Keratinocyte (primary cell): ENCODE measurements at places on chromosomes 11 and 22.
A peak's percentile ranks its signal among the peaks of the same experiment; 100 is the strongest.

DNA sequence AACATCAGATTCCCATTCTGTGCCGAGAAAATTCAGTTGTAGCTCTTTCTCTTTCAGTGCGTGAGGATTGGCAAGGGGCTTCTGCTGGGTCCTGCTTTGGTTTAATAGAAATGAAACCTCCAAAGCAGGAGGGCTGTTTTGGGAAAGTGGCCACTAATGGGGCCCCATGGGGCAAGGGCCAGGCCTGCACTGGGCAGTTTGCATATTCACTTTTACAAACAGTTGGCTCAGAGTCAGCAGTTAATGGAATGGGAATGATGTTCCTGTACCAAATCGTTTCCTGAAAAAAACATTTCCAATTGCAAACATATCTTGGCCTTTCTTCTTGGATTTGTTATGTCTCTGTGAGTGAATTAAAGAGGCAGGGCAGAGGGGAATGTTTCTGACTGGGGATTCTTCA, 92.1 kb downstream of the PARVA start:
- H3K4me3 ChIP-seq = no peak overlapping the region
- peaks cover 3% of the 10 kb centered on the region for H3K36me3 ChIP-seq
- H3K27me3 ChIP-seq = no peaks in the 10 kb centered on the region
- no peak for DNase-seq
- no peaks in the 10 kb centered on the region for H3K4me1 ChIP-seq

- H3K4me1 ChIP-seq = no peaks in the 10 kb centered on the region
- no peak overlapping the region for H3K27ac ChIP-seq
- no peak for DNase-seq
- no peaks in the 10 kb centered on the region for H3K36me3 ChIP-seq
These were observed 94.3 kb downstream of the ZNF280B start for GRCh38 chr22:22414266-22414665.

- H3K4me3 ChIP-seq = no peak overlapping the region
- no peak overlapping the region for H3K27ac ChIP-seq
- no peak for DNase-seq
- peaks cover 25% of the 10 kb centered on the region for H3K27me3 ChIP-seq
- no peaks in the 10 kb centered on the region for H3K36me3 ChIP-seq
These were observed 104.3 kb downstream of the ST3GAL4 start for GRCh38 chr11:126459691-126460281.

DNA sequence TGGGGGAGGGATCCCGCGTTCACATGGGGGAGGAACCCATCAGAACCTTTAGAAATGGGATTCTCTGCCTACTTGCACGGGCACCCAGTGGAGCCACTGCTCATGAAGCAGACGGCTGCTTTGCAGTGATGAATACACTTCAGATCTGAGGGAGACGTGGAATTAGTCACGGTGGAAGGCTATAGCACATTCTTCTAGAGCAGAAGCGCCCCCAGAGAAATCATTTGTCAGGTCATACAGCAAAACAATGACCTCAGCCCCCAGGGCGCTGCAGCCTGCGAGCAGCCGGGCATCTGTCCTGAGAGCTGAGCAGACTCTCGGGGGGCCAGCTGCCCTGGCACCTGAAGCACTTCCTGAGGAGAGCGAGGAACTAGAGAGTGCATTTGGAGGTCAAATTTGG, 12.7 kb downstream of the TP53AIP1 start:
- H3K4me1 ChIP-seq = no peaks in the 10 kb centered on the region
- no peaks in the 10 kb centered on the region for H3K36me3 ChIP-seq
- no peak overlapping the region for H3K4me3 ChIP-seq
- no peak for DNase-seq
- no peak overlapping the region for H3K27ac ChIP-seq
- H3K27me3 ChIP-seq = peaks cover 8% of the 10 kb centered on the region

GRCh38 chr22:41810022-41810421, 9.5 kb downstream of the CCDC134 start:
- H3K27ac ChIP-seq = no peak overlapping the region
- H3K36me3 ChIP-seq = peaks cover 5% of the 10 kb centered on the region
- no peak for DNase-seq
- no peak overlapping the region for H3K4me3 ChIP-seq
- no peaks in the 10 kb centered on the region for H3K27me3 ChIP-seq

- no peak overlapping the region for H3K27ac ChIP-seq
- no peaks in the 10 kb centered on the region for H3K27me3 ChIP-seq
- no peaks in the 10 kb centered on the region for H3K4me1 ChIP-seq
- H3K36me3 ChIP-seq = no peaks in the 10 kb centered on the region
These were observed 687.8 kb downstream of the FAM181B start for GRCh38 chr11:82045748-82046457.

GRCh38 chr22:34579519-34579918, 486.4 kb upstream of the ISX start:
- no peaks in the 10 kb centered on the region for H3K27me3 ChIP-seq
- H3K4me3 ChIP-seq = no peak overlapping the region
- no peaks in the 10 kb centered on the region for H3K36me3 ChIP-seq
- DNase-seq = no peak

- H3K4me1 ChIP-seq = peaks cover 17% of the 10 kb centered on the region
- no peak for DNase-seq
- H3K4me3 ChIP-seq = peak overlapping the region; percentile 22
- H3K27me3 ChIP-seq = peaks cover 58% of the 10 kb centered on the region
These were observed 4.3 kb upstream of the LMO1 start for GRCh38 chr11:8267831-8268529.

DNA sequence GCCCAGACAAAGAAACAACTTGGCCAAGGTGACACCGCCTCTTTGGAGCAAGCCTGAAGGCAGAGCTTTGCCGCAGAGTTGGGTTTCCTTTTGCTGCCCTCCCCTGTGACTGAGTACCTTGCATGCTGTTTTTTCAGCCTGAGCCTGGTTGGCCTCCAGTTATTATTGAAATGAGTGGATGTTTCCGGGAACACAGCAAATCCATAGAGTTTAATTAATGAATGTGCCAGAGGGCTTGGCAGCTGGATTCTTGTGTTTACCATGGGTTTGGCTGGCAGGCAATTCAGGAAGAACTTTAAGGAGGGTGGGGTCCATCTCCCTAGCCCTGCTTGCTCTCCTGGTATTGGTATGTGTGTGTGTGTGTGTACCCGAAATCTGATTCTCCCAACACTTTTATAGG, 65.6 kb upstream of the CRYBB3 start:
- H3K27me3 ChIP-seq = no peaks in the 10 kb centered on the region
- no peaks in the 10 kb centered on the region for H3K36me3 ChIP-seq
- no peak overlapping the region for H3K4me3 ChIP-seq
- DNase-seq = no peak
- peaks cover 13% of the 10 kb centered on the region for H3K4me1 ChIP-seq

- H3K36me3 ChIP-seq = no peaks in the 10 kb centered on the region
- peaks cover 10% of the 10 kb centered on the region for H3K4me1 ChIP-seq
- no peaks in the 10 kb centered on the region for H3K27me3 ChIP-seq
- DNase-seq = no peak
- no peak overlapping the region for H3K27ac ChIP-seq
These were observed 11.4 kb downstream of the IGSF9B start for GRCh38 chr11:133945087-133945974.

- no peak overlapping the region for H3K4me3 ChIP-seq
- H3K27ac ChIP-seq = no peak overlapping the region
- no peaks in the 10 kb centered on the region for H3K27me3 ChIP-seq
- DNase-seq = no peak
- H3K4me1 ChIP-seq = no peaks in the 10 kb centered on the region
These were observed 420.6 kb upstream of the CNTN5 start for GRCh38 chr11:98600103-98600502.

- no peak overlapping the region for H3K4me3 ChIP-seq
- peaks cover under 1% of the 10 kb centered on the region for H3K4me1 ChIP-seq
- no peaks in the 10 kb centered on the region for H3K36me3 ChIP-seq
- H3K27ac ChIP-seq = no peak overlapping the region
- no peak for DNase-seq
- no peaks in the 10 kb centered on the region for H3K27me3 ChIP-seq
These were observed 61.0 kb downstream of the LARGE1 start for GRCh38 chr22:33859311-33859710.

DNA sequence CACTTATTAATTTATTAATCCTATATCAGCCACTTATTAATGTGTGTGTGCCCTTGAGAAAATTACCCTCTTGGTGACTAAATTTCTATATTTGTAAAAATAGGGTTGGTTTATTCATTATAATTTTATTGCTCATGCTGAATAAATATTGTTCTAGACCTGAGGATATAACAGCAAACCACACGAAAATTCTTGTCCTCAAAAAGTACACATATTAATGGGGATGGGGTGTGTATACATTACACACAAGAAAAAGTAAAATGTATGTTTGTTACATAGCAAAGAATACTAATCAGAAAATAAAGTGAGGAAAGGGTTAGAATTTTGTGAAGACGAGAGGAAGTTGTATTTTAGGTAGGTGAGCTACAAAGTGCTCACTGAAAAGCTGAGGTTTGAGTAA, 1068.9 kb upstream of the RAG2 start:
- H3K27me3 ChIP-seq = no peaks in the 10 kb centered on the region
- no peaks in the 10 kb centered on the region for H3K36me3 ChIP-seq
- no peaks in the 10 kb centered on the region for H3K4me1 ChIP-seq
- H3K4me3 ChIP-seq = no peak overlapping the region
- no peak overlapping the region for H3K27ac ChIP-seq

DNA sequence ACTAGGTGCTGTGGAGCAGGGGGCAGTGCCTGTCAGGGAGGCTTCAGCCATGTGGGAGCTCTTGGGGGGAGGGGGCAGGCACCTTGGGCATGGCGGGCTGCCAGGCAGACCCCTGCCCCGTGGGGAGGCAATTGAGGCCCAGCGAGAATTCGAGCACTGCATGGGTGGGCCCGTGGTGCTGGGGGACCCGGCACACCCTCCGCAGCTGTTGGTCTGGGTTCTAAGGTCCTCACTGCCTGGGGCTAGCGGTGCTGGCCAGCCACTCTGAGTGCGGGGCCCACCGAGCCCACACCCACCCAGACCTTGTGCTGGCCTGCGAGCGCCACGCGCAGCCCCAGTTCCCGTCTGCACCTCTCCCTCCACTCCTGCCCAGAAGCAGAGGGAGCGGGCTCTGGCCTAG, 835.5 kb upstream of the CNTN5 start:
- no peaks in the 10 kb centered on the region for H3K36me3 ChIP-seq
- H3K27ac ChIP-seq = no peak overlapping the region
- no peak overlapping the region for H3K4me3 ChIP-seq
- no peaks in the 10 kb centered on the region for H3K4me1 ChIP-seq
- H3K27me3 ChIP-seq = no peaks in the 10 kb centered on the region

- no peak overlapping the region for H3K4me3 ChIP-seq
- H3K27ac ChIP-seq = no peak overlapping the region
- DNase-seq = no peak
These were observed 58.9 kb downstream of the ABTB2 start for GRCh38 chr11:34298871-34299270.

DNA sequence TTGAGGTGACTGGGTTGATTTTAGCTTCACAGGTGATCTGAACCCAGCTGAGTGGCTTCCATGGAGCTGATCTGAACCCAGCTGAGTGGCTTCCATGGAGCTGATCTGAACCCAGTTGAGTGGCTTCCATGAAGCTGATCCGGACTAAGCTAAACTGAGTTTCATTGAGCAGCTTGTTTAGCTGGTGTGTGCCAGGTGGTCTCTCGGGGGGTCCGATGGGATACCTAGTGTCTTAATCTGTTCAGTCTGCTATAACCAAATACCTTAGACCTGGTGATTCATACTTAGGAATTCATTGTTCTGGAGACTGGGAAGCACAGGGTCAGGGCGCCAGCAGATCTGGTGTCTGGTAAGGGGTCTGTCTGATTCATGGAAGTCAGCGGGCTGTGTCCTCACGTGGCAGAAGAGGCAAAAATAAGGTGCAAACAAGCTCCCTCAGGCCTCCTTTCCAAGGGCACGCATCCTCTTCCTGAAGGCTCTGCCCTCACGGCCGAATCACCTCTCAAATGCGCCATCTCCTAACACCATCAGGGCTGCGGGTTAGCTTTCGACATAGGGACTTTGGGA, 52.5 kb upstream of the KCNQ1OT1 start:
- no peaks in the 10 kb centered on the region for H3K4me1 ChIP-seq
- H3K27ac ChIP-seq = no peak overlapping the region
- no peak for DNase-seq
- peaks cover 33% of the 10 kb centered on the region for H3K27me3 ChIP-seq
- no peaks in the 10 kb centered on the region for H3K36me3 ChIP-seq

- no peak overlapping the region for H3K27ac ChIP-seq
- H3K4me3 ChIP-seq = no peak overlapping the region
- peaks cover 18% of the 10 kb centered on the region for H3K4me1 ChIP-seq
- H3K36me3 ChIP-seq = no peaks in the 10 kb centered on the region
- no peak for DNase-seq
These were observed 5.9 kb upstream of the ADORA2A start for GRCh38 chr22:24421428-24421931.

- H3K27ac ChIP-seq = no peak overlapping the region
- H3K4me1 ChIP-seq = peaks cover 5% of the 10 kb centered on the region
- no peak overlapping the region for H3K4me3 ChIP-seq
- no peak for DNase-seq
- no peaks in the 10 kb centered on the region for H3K27me3 ChIP-seq
These were observed 3.5 kb downstream of the MYO7A start for GRCh38 chr11:77131560-77131959.

DNA sequence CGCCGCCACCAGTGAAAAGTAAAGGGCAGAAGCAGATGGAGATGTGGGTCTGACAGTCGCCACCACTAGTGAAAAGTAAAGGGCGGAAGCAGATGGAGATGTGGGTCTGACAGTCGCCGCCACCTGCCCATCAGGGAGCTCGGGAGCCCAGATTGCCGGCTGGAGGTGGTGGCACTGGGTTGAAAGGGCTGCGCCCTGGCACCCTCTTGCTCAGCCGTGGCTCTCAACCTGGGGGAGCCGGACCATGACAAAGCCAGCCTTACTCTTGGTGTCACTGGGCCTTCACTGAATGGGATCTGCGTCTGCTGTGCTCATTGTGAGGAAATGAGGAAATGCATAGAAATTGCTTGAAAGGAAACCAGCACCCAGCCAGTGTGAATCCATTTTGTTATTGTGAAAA, 36.3 kb downstream of the AP2A2 start:
- peaks cover 19% of the 10 kb centered on the region for H3K4me1 ChIP-seq
- peaks cover 7% of the 10 kb centered on the region for H3K36me3 ChIP-seq
- no peak overlapping the region for H3K27ac ChIP-seq
- no peak for DNase-seq
- H3K4me3 ChIP-seq = no peak overlapping the region
- no peaks in the 10 kb centered on the region for H3K27me3 ChIP-seq

DNA sequence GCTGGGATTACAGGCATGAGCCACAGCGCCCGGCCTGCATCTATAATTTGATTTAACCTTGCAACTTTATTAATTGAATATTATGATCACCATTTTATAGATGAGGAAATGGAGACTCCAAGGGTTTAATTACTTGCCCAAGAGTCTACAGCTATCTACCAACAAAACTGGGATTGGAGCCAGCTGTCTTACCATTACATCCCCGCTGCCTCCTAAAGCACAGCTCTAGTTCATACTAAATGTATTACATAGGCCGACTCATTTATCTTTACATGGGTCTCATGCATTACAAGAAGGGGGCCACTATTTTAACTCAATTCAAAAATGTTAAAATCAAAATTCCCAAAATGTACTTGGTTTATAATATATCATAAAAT, 14.1 kb upstream of the TMA7B start:
- no peak for DNase-seq
- H3K4me3 ChIP-seq = no peak overlapping the region
- peaks cover 11% of the 10 kb centered on the region for H3K27me3 ChIP-seq
- H3K36me3 ChIP-seq = no peaks in the 10 kb centered on the region

GRCh38 chr11:124153821-124154220, 29.3 kb upstream of the OR10D3 start:
- no peaks in the 10 kb centered on the region for H3K4me1 ChIP-seq
- H3K27ac ChIP-seq = no peak overlapping the region
- H3K4me3 ChIP-seq = no peak overlapping the region
